ENCODE measurements at places on chromosomes 6 and 20. TPM values are rescaled to one million over a fixed set of nuclear protein-coding genes. Genes with fewer than 3 reads are reported as not detected.

The TOX2 gene
- 1.4 TPM for total RNA-seq

DNA sequence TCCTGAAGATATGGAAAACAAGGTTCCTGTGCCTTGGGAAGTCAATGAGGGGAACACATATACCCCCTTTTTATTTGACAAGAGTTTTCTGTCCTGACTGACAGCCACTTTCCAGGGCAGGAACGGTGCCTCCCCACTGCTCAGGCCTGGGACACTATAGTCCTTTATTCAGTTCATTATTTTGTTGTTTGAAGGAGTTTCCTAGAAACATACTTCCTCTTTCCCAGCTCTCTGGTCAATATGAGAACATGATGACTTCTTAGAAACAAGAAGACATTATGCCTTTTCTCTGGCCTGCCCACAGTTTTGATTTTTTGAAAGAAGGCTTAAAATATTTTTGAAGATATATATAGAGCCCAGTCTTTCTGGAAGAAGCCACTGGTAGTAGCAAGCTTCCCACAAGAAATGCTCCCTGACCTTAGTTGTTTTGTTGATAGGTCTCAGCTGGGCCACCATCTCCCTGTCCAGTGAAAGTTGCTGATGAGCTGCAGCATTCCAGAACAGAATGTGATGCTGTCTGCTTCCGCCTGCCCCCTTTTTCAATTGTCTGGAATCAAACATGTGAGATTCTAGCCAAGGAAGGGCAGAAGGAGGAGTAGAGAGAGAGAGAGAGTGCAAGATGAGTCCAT, 350.0 kb upstream of the PRND start:
- DNase-seq: no peak

The EBF4 gene
- total RNA-seq: 4.8 TPM

DNA sequence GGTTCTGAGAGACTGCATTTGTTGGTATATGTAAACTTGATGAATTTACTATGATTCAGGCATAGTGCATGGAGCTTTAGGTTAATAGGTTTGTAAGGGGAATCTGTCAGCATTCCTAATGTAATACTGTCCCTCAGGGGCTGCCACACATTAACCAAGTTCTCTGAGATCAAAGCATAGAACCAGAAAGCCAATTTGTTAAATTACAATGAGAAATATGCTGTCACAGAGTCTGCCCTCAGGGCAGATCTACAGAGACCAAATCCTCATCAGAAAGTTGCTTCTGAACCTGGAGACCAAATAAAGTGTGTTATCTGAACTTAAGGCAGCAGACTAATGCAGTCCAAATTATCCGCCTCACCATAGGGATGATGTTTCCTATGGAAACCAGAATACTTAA, 250.8 kb upstream of the HTR1E start:
- DNase-seq: no peak

GRCh38 chr20:61073376-61073775, 178.7 kb upstream of the CDH4 start:
- DNase-seq: no peak

GRCh38 chr6:101086473-101086872, 205.3 kb upstream of the ASCC3 start:
- DNase-seq: no peak

DNA sequence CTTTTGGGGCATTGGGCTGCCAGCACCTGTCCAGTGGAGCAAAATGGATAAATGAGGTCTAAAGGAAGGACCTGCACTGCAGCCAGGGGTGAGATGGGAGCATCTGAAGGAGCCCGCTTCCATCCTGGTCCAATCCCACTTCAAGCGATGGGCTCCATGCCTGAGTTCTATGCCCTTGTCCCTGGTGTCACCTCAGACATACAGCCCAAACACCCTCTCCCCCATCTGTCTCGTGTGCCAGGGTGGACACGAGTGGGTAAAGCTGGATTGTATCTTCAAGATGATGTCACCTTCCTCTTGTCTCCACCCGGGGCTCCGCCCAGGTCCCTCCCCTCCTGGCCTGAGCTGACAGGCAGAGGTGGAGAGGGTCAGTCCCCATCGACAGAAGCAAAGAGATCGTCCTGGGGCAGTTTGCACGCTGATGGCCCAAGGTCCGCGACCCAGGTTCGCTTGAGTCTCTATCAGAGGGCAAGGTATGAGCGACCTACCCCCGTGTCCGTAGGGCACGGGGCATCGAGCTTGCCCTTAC, 544 bp downstream of the SMIM29 start:
- DNase-seq: peak; percentile 84

The DEFB124 gene
- not detected for total RNA-seq

DNA sequence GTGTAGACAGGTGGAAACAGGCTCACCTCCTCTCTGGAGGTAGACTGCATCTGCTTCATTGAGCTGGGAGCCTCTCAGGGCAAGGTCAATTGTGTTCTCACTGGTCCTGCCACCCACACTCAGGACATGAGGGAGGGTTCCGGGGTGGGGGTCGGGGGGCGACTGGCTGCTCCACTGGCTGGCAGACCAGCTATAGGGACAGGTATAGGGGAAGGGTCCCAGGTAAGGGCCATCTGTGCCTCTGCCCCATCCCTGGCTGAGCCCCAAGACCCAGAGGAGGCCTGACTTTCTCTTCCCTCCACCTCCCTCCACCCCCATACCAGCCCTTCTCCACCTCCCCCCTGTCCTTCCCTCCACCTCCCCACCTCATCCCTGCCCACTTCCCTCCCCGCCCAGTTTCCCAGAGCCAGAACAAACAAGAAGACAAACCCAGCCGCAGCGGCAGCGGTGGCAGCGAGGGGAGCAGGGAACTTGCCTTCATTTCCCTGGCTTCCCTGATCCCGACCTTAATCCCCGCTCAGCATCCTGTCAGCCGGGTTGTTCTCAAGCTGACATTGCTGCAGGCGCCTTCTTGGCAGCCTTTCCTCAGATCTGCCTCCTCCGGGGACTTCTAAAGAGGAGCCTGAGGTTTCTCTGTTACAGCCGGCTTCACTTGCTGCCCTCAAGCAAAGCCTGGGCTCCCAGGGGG, 18.3 kb upstream of the FOXP4 start:
- no peak for DNase-seq

DNA sequence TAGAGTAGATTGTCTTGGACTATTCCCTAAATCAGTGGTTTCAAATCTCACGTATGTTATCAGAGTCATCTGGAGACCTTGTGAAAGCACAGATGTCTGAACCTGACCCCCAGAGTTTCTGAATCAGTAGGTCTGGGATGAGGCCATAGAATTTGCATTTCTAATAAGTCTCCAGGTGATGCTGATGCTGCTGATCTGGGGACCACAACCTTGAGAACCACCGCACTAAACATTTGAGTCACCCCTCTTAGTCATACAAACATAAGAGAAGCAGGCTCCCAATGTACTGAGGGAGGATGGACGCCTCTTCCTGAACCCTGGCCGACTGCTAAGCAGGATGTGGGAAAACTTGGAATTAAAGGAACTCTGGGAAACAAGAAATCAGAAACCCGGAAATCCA, 187.8 kb upstream of the PRDM1 start:
- DNase-seq: no peak

- no peak for DNase-seq
These were observed 2.6 kb downstream of the PRR18 start for GRCh38 chr6:166305562-166306117.

The SLC16A10 gene
- 5.0 TPM for total RNA-seq

The RPP21 gene
- 22.1 TPM for total RNA-seq

- DNase-seq: no peak
These were observed 79.4 kb upstream of the FRMD1 start for GRCh38 chr6:168158213-168158979.

DNA sequence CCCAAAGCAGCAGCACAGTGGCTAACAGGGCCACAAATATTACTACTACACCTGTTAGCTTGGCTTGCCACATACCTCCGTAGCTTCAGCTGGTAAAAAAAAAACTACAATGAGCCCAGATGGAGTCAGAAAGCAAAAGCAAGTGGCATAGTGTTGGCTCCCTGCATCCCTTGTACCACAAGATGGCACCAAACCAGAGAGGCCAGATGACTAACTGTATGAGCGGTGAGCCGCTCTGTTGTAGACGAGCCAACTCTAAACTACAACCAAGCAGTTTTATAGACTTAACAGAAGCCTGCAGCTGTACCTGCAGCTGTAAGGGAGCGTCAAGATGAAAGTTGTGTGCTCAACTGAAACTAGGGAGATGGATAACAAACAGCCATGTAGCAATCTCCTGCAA, 84.5 kb upstream of the MCHR2 start:
- DNase-seq: no peak

- DNase-seq: no peak
These were observed 4.3 kb upstream of the SERINC3 start for GRCh38 chr20:44526129-44526528.

DNA sequence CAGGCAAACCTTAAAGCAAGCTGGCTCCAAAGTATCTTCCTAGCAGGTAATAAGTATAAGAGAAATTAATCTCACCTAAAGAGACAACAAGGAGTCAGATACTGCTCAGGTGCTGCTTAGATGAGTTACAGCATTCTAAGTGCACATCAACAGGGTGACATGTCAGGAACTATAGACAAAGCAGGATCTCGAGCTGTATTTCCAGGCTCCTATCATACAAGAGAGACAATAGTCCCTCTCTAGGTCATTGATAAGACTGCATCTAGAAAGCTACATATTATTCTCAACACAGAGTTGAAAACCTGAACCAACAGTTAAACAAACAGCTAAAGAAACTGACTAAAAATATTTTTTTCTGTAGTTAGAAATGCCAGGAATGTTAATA, 3.9 kb downstream of the PTPRK start:
- DNase-seq: no peak

DNA sequence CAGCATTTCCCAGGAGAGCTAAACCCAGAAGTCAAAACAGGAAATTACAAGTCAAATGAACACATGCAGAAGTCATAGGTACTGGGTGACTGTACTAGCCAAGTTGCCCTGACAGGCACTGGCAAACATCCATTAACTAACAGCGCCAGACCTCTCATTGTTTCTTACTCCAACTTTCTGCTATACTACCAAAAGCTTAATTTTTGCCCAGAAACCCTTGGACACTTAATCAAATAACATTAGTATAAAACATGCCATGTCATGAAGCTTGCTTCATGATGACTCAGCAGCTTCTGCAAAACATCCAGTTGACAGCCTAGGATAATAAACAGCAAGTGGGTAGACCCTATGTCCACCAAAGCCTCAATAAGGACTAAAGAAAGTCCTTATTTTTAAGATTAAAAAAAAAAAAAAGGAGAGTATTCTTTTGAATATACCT, 3.5 kb downstream of the NUP153 start:
- no peak for DNase-seq

- peak; percentile 85 for DNase-seq
These were observed 121.4 kb downstream of the KIF13A start for GRCh38 chr6:17865798-17866725.

The SGK2 gene
- total RNA-seq: 0.70 TPM

GRCh38 chr20:2767768-2768631, 32.4 kb downstream of the CPXM1 start:
- no peak for DNase-seq

- DNase-seq: no peak
These were observed 124.9 kb upstream of the TMEM170B start for GRCh38 chr6:11412616-11413015.

The RBM24 gene
- 221 TPM for total RNA-seq

GRCh38 chr20:43838703-43839060, 76.0 kb upstream of the TOX2 start:
- DNase-seq: peak; percentile 39

The ZHX3 gene
- 33.2 TPM for total RNA-seq

- DNase-seq: no peak
These were observed 115.4 kb downstream of the OPRM1 start for GRCh38 chr6:154154389-154154967.

DNA sequence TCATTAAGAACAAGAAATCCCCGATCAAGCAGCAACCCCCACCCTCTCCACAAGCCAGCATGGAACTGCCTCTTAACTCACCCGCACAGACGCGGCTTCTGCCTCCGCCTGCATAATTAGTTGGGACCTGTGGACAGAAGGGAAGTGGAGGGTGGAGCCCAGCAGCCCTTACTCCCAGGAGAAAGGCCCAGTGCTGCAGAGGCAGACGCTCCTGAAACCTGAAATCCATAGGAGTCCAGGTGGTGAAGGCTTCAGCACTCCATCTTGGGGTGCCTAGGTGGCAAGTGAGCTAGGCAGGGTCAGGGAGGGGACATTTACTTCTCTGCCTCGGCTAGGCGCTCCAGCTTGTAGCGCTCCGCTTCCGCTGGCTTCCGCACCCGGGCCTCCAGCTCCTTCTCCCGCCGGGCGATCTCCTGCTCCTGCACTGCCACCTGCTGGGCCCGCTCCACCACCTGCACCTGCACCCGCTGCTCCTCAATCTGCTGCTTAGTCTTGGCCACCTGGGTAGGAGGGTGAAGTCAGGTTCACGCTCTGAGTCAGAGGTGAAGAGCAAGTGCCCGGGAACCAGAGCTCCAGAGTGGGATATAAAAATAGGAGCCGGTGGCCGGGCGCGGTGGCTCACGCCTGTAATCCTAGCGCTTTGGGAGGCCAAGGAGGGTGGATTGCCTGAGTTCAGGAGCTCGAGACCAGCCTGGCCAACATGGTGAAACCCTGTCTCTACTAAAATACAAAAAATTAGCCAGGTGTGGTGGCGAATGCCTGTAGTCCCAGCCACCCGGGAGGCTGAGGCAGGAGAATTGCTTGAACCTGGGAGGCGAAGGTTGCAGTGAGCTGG, 10.7 kb downstream of the TUBB start:
- DNase-seq: peak; percentile 86

DNA sequence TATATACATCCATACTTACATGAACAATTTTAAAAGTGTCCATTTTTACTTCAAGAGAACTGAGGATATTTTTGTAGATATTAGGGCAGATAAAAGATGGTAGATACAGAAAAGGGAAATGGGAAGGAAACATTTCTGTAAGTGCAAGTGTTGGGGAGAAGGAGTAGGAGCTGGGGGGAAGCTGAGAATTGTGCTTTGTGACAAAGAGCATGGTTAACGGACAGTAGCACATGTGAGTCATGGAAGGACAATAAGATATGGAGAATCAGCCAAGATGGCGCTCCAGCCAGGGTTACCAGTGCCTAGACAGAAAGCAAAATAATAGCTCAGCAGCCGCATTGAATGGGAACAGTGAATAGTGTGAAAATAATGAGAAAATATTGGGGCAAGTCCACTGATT, 12.7 kb upstream of the HLA-DRB1 start:
- DNase-seq: no peak

GRCh38 chr6:4128072-4128471, 7.3 kb downstream of the ECI2 start:
- no peak for DNase-seq

GRCh38 chr6:127328043-127328609, 15.3 kb downstream of the ECHDC1 start:
- no peak for DNase-seq

GRCh38 chr20:16553684-16554083, 19.6 kb downstream of the KIF16B start:
- no peak for DNase-seq

- DNase-seq: no peak
These were observed 209.9 kb downstream of the PTPRK start for GRCh38 chr6:128310451-128310850.
